GM18507 (cell line): ENCODE measurements at places on chromosomes 1 and 21.

GRCh38 chr1:31412732-31413404 is at the start of gene SERINC2:
TSS of gene SERINC2 (plus strand) at chr1:31413213. CDS start at chr1:31413266, 53 bp downstream.
- DNase-seq, result peak; percentile 54

- no peak for DNase-seq
These were observed 66.3 kb downstream of the SPATA46 start for GRCh38 chr1:162310337-162310736.

GRCh38 chr1:183995322-183996039 is 42.0 kb downstream of the COLGALT2 start:
- no peak for DNase-seq

DNA sequence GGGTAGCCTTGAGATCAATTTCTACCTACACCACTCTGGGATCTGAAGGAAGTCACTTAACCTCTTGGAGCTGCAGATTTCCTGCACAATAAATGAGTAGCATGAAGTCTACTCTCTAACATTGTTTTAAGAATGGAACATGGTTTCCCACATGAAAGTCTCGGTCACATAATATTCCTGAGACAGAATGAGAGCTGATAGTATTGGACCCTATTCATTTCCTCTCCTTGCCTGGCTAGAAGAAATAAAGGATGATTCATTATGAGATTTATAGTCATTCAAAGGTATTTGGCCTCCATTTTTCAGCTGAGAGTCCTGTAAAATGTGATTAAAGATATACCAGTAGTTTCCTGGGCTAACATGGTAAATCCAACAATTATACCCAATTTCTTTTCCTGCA is 56.7 kb downstream of the ARHGAP29 start:
- no peak for DNase-seq

DNA sequence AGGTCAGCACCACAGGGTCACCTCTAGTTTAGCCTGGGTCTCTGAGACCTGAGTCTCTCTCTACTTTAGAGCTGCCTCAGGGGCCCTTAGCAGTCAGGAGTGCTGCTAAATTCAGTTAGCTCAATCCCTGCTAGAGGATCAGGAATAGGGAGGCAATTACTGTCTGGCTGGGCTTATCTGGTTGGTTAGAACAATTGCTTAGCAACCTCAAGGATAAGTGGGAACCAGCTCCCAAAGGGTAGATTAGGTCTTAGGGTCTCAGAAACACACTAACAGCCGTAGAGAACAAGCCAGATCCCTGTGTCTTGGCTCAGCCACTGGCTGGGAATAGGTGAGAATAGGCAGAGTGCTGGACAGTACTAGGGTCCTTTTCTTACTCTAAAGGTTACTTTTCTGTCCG is 7.7 kb downstream of the PM20D1 start:
- no peak for DNase-seq

- no peak for DNase-seq
These were observed 6.2 kb downstream of the TNFRSF18 start for GRCh38 chr1:1199961-1200875.

DNA sequence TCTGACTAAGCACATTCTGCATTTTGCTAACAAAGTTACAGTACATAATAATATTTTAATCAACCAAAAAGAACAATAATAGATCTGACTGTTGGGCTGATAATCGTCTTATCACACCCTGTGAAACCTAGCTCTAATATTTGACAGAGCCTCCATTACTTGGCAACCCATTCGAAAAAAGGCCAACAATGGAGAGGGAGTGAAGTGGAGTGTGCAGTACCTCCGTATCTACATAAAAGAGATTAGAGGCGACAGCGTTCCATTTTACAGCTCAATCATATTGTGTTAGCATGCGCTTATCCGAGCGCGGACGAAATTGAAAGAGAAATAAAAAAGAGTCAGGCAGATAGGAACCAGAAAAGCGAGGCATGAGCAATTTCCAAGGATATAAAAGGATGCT is 137.3 kb upstream of the USH2A start:
- no peak for DNase-seq

DNA sequence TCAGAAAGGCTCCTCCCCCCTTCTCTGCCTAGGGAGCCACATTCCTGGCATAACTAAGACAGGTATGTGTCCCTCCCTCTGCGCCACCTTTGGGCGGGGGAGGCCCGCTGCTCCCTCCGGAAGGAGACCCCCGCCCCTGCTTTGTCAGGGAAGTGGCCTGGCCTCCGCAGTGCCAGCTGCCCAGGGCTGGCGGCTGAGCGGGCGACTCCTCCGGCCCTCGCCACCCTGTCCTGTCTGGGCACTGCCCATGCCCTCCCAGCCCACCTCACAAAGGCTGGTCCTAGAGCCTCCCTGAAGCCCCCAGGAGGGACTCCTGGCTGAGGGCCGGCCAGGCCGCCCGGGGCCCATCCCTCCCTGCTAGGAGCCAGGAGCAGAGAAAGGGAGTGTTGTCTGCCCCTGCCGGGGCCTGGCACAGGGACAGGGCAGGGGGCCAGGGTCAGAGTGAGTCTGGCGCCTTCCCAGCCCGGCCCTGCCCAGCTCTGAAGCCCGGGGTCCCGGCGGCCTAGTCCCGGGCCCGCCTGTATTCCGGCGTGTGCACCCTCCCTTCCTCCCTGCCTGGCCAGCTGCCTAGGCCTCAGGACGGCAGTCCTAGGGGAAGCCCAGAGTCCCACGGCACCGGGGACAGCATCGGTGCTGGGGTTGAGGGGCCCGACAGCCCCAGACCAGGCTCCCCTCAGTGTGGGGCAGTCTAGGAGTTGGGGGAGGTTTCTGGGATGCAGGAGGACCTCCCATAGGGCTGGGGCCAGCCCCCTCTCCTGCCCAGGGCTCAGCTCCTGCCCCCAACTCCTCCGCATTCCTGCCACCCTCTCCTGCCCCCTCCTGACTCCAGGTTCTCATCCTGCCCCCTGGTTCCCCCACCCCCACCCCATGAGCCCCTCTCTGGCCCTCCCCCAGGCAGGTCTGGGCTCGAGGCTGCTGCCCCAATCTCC is 5.1 kb downstream of the AGRN start:
- no peak for DNase-seq

GRCh38 chr21:34037009-34037795 is 36.2 kb upstream of the MRPS6 start:
- no peak for DNase-seq

GRCh38 chr1:60745484-60745883 is 336.9 kb upstream of the NFIA start:
- no peak for DNase-seq

GRCh38 chr1:156581661-156582387 is 2.3 kb downstream of the TTC24 start:
- DNase-seq, result no peak

DNA sequence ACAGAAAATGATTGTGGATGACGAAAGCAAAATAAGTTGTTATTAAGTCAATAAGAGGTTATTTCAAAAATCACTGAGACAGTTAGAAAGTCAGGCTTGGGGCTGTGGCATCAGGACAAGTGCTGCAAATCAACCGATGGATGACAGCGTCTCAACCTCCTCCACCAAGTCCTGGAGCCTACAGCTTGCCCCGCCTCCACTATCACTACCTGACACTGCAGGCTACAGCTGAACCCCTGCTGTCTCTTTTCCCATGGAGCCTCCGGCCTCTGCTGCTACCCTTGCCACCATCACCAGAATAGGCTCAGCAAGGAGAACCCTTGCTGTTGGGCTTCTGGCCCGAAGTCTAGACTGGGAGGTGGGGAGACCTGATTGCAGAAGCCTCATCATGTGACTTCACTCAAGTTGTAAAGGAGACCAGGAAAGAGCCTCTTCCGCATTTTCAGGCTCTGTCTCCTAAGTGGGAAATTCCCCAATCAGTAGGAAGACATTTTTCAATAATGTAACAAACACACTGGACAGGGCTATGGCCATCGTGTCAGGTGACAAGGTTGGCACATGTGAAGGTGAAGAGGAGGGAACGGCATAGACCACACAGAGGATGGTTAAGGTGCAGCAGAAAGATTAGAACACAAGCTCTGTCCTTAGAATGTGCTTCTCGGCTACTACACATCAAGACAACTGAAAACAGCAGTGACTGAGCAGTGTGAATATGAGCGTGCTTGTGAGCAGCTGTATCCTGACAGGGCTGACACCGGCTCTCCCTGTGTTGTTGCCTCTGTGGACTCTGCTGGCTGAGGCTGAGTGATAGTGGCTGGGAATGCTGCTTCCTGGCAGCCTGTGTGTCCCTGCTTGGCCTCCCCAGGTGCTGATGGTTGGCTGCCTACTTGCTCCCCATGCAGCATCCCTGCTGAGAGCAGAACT is 660.7 kb downstream of the PTPRU start:
- no peak for DNase-seq

- DNase-seq, result peak; percentile 55
These were observed 33.3 kb upstream of the FAM3B start for GRCh38 chr21:41283211-41283818.

DNA sequence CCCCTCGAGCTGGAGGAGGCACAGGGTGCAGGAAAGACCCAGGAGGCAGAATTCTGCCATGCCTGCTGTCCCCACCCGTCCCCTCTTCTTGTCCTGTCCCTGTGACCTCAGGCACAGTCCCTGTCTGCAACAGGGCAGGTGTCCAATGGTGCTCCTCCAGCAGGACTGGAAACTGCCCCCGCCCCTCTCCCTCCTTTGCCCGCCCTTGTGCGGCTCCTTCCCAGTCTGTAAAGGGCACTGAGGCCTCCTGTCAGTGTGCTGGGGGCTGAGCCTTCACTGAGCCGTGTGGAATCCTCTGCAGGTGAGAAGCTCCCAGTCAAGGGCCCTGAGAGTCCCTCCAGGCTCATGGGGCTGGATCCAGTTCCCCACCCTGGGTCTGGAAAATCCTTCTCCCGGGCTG is 28.9 kb downstream of the PRDM16 start:
- DNase-seq, result no peak

GRCh38 chr1:231806623-231807495 is 180.3 kb downstream of the DISC1 start:
- peak; percentile 11 for DNase-seq

- no peak for DNase-seq
These were observed 4.1 kb upstream of the TMCO1 start for GRCh38 chr1:165772739-165773138.

GRCh38 chr1:17819129-17819802 is 64.1 kb downstream of the ACTL8 start:
- DNase-seq, result no peak

DNA sequence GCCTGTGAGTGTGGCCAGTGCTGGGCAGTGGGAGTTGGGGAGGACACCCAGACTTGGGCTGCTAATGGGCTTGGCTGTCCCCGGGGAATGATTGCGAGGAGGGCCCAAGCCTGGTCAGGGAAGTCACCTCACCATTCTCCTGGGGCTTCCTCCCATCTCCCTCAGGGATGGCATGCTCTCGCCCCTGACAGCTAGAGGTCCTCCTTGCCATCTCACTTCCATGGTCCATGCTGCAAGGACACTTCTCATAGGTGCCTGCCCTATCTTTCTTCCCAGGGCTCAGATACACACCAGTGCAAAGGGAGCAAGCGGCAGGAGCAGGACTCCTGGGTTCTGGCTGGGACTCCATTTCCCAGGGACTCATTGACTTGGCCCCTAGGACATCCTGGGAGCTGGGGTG is 4.1 kb downstream of the NTRK1 start:
- no peak for DNase-seq

DNA sequence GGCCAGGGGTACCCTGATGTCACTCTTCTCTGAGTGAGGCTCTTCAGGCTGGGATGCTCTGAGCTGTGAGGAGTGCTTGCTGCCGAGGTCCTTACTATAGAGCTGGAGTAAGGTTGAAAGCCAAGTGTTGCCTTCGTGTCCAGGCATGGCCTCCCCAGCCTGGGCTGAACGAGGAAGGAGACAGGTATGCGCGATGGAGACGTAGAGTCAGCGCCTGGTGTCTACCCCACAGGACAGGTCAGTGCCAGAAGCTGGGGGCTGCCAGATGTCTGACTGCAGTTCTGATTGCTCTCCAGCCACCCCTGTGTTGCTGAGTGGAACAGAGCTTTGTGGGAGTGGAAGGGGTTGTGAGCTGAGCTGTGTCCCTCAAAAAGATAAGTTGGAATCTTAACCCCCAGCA is 135.8 kb upstream of the AJAP1 start:
- DNase-seq, result no peak

DNA sequence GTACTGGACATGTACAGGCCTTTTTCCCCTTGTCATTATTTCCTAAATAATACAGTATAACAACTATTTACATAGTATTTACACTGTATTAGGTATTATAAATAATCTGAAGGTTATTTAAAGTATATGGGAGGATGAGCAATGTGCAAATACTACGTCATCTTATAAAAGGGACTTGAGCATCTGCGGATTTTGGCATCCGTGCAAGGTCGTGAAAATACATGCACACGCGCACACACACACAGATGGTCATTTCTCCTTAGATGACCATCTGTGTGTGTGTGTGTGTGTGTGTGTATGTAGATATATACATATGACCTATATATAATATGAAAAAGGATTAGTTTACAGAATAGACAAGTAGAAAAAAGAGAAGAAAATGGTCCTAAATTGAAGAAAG is 15.4 kb downstream of the ALG14 start:
- DNase-seq, result no peak

DNA sequence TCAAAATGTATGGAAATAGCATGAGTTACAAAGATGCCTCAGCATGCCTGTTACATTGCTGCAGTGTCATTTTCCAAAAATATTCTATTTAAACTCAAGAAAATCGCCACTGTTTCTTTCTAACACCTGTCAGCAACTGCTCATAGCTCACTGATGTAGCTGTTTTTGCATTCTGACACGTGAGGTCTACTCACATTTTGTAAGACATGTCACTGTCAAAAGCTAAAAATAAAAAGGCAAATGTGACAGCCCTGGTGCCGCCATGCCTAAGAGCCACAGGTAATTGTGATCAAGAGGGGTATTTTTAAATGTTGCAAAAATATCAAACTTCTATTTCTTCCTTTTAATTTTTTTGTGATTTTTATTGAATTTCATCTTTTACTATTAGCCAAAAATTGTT is 556.2 kb upstream of the TMPRSS15 start:
- DNase-seq, result no peak

DNA sequence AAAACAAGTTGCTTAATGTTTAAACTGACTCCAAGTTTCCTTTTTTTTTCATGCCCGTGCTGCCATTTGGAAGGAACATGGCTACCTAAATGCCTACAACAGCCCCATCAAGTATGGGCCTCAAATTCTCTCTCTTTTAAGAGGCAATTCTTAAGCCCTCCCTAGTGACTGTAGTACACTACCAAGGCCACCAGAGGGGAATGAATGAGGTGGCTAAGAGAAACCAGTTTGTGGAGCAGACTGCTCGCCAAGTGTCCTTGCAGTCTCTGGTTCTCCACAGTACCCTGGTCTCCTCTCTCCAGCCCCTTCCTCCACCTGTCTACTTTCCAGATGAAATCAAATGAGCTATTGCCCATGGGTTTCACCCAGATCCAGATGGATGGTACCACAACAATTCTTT is 1809.6 kb downstream of the BRINP3 start:
- DNase-seq, result no peak

GRCh38 chr1:236603991-236604904 is at the start of gene HEATR1:
TSS of gene HEATR1 (minus strand) at chr1:236604516. CDS start at chr1:236604095, 421 bp downstream.
- peak; percentile 78 for DNase-seq

GRCh38 chr1:93177991-93178390 is 2.2 kb downstream of the TMED5 start:
- DNase-seq, result no peak

GRCh38 chr1:22629886-22630285 is 6.5 kb upstream of the C1QA start:
- no peak for DNase-seq

- no peak for DNase-seq
These were observed 12.4 kb downstream of the HOOK1 start for GRCh38 chr1:59827055-59827643.

GRCh38 chr1:240174734-240175133 is 83.1 kb downstream of the FMN2 start:
- DNase-seq, result no peak

GRCh38 chr1:41683681-41684500 is 199.4 kb upstream of the EDN2 start:
- DNase-seq, result no peak

- no peak for DNase-seq
These were observed 94.0 kb upstream of the KCND3 start for GRCh38 chr1:112083487-112083886.
